Karpas-422 (cell line): ENCODE measurements at places on chromosomes 7 and 10.

GRCh38 chr10:24278176-24278889 lies 69.4 kb downstream of the KIAA1217 start:
- DNase-seq, result no peak

DNA sequence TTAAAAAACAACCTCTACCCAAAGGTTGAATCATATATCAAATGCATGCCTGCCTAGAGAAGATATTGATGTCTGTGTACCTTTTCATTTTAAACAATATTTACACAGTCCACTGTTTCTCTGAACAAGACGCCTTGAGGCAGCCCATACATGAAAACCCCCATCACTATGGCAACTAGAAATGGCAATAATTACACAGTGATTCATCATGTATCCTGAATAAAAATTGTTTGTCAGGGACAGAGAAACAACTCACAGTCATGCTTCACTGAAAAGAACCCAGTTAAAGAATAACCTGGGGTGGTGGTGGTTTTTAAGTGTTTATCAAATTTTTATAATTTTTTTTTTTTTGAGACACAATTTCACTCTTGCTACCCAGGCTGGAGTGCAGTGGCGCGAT lies 19.7 kb downstream of the DNAJC12 start:
- DNase-seq, result no peak

DNA sequence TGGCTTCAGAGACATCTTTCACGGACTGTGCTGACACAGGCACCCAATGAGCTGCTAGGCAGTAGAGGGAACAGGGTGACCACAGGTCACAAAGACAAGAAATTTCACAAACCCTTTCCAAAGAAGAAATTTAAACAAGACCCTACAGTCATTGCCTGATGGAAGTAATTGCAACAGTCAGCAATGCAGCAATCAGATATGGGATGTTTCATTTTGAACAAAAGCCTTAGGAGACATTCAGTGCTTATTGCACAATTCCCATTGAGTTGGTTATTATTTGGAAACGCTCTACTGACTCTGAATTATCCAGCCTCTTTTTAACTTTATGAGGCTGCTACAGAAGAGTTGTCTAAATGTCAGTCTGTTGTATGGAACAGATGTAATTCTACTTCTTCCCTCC lies 85.5 kb downstream of the ETV1 start:
- no peak for DNase-seq

DNA sequence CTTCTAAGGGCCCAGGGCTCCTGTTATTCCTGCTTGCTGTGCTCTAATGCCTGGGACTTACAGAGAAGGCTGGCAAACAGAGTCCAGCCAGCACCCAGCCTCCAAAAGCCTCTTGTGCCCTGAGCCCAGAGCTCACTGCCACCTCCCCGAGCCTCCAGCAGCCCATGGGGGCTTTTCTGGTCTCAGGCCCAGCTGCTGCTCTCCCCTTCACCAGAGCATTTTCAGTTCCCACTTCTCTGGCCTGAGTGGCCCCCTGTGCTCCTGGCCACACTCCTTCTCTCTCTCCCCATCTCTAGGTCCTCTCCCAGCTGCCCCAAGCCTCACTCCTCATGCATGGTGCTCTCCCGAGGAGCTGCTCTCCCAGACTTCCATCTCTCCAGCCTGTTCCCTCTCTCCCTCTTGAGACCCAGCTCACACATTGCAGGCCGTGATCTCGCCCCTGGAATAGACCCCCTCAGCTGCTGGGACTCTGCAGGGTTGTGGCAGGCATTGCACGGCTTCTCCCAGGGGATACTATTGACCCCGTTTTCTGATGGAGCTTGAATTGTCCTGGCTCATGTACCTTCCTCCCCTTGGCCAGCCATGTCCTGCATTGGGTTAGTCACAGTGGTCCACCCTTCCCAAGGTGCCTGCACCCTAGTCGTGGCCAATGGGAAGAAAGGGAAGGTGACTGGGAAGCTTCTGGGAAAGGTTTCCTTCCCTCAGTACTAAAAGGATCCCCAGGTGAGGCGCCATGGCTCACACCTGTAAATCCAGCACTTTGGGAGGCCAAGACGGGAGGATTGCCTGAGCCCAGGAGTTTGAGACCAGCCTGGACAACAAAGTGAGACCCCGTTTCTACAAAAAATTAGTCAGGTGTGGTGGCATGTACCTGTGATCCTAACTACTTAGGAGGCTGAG lies 9.0 kb upstream of the RASSF4 start:
- DNase-seq, result peak; percentile 56

DNA sequence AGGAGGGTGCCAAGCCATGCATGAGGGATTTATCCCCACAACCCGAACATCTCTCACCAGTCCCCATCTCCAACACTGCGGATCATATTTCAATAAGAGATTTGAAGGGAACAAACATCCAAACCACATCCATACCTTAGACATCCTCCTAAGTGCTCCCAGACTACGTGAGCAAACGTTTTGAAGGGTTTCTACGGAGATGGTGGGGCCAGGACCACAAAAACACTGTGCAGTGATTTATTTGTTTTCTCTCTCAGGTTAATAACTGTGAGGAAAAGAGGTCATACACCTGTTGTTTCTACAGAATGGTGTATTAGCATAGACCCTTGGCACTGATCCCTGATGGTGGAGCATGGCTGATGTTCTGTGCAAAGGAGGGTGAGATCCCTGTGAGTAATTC lies 277.8 kb downstream of the FRMD4A start:
- DNase-seq, result no peak

- DNase-seq, result no peak
These were observed 253.7 kb downstream of the DYNC1I1 start for GRCh38 chr7:96026010-96026409.

- DNase-seq, result no peak
These were observed 341.7 kb downstream of the DNAJB6 start for GRCh38 chr7:157678501-157678900.

GRCh38 chr7:16670731-16671344 lies 24.9 kb downstream of the BZW2 start:
- no peak for DNase-seq

- peak; percentile 66 for DNase-seq
These were observed 11.1 kb upstream of the DNMBP start for GRCh38 chr10:100020886-100021253.

GRCh38 chr10:113078282-113078907 lies 128.3 kb downstream of the TCF7L2 start:
- no peak for DNase-seq

- DNase-seq, result no peak
These were observed 30.6 kb downstream of the JMJD1C start for GRCh38 chr10:63434866-63435854.

GRCh38 chr7:121752706-121753105 lies 120.3 kb upstream of the PTPRZ1 start:
- DNase-seq, result peak; percentile 45

- DNase-seq, result no peak
These were observed 75.9 kb upstream of the KMT2C start for GRCh38 chr7:152511736-152512135.

DNA sequence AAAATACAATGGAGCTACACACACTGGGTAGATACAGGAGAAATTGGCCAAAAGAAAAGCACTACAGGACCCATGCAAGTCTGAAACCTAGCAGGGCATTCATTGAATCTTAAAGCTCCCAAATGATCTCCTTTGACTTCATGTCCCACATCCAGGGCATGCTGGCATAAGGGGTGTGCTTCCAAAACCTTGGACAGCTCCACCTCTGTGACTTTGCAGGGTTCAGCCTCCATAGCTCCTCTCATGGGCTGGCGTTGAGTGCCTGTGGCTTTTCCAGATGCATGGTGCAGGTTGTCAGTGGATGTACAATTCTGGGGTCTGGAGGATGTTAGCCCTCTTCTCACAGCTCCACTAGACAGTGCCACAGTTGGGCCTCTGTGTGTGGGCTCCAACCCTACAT lies 626.3 kb upstream of the POT1 start:
- no peak for DNase-seq

- DNase-seq, result no peak
These were observed 14.7 kb upstream of the TPST1 start for GRCh38 chr7:66190504-66190857.

DNA sequence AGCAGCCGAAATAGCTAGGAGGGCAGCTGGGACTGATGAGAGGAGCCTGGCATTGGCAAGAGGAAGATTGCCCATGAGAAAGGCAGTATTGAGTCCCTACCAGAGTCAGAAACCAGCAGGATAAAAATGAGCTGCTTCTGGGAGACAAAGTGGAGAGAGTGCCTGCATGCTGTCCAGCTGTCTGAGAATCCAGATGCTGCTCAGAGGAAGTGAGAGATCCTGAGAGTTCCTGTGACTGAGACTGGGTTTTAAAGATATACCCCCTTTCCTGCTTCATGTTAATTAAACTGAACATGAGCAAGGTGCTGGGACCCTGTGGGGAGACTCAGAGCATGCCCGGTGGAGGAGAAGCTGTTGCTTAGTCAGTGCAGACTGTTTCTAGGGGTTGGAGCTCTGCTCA lies 107.5 kb downstream of the KIF20B start:
- no peak for DNase-seq

GRCh38 chr7:149799397-149800168 lies 26.2 kb upstream of the ZNF467 start:
- peak; percentile 84 for DNase-seq

- DNase-seq, result no peak
These were observed 536.0 kb upstream of the STEAP1 start for GRCh38 chr7:89618274-89618673.

DNA sequence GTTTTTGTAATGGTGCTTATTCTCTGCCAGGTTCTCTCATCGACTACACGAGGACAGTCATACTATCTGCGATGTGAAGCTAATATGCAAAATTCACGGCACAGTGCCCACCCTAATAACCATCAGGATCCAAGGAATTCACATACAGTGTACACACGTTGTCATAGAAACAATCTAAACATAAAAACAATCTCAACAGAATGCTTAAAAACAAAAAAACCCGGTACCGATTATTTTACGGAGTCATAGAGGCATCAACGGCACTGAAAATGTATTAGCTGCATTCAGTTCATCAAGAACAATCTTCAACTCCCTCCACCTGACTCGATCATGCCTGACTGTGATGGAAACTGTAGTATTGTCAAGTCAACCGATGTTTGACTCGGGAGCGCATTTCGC lies 628 bp downstream of the MRPS33 start:
- DNase-seq, result peak; percentile 50

DNA sequence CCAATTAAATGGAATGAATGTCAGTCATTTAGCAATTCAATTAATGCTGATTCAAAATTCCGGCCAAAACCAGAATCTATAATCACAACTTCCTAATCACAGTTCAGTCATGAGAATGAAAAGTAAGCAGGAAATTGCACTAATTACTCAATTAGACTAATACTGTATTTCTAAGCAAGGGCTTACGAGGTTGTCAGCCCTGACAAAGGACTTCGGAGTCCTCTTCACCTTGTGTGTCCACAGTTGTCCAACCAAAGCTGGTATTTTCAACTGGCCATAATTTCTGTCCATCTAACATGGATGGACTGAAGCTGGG lies 17.4 kb downstream of the CPA1 start:
- no peak for DNase-seq
